ENCODE measurements at places on chromosomes 3 and 15.
A peak's percentile ranks its signal among the peaks of the same experiment; 100 is the strongest.

DNA sequence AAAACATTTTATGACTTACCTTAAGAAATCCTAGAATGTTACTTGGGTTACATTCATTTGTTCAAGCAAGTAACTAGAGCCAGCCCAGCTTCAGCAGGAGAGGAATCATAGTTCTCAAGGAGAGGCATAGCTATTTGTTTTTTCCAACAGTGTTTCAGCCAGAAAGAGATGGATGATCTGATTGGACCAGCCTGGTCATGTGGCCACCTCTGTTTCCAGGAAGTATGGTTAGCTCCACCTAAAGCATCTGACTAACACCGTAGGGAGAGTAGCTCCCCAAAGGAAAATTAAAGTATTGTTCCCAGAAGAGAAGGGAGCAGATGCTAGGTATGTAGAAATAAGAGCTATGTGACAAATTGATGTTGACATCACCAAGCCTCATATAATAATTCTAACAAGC is 417.1 kb downstream of the TAFA4 start:
- DNase-seq, result no peak

GRCh38 chr3:46714728-46715506 is 2.8 kb downstream of the PRSS50 start:
- DNase-seq, result no peak

- DNase-seq, result no peak
These were observed 37.0 kb downstream of the HDGFL3 start for GRCh38 chr15:83170474-83171165.

GRCh38 chr3:187621881-187622280 is 48.3 kb downstream of the SST start:
- no peak for DNase-seq

DNA sequence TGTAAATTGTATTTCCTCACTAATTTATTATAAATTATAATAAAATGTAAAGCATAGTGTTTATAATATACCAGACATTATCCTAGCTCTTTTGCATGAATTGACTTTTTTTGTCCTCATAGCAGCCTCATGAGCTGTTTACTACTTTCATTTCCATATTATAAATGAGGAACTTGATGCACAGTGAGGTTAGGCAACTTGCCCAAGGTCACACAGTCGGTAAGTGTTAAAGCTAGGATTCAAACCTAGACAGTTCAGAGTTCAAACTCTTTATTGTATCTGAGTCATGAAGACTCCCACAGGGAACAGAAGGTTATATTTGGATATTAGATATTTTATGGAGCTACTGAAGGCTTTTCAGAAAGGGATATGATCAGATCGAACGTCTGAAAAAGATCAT is 322.2 kb upstream of the SATB1 start:
- DNase-seq, result peak; percentile 33

- no peak for DNase-seq
These were observed 120.2 kb downstream of the LRRC28 start for GRCh38 chr15:99371180-99372103.

GRCh38 chr3:197151580-197151979 is 122.0 kb upstream of the MELTF start:
- DNase-seq, result peak; percentile 1

- no peak for DNase-seq
These were observed 196.8 kb downstream of the STT3B start for GRCh38 chr3:31729573-31729972.

- no peak for DNase-seq
These were observed 11.8 kb upstream of the UACA start for GRCh38 chr15:70775160-70775559.

DNA sequence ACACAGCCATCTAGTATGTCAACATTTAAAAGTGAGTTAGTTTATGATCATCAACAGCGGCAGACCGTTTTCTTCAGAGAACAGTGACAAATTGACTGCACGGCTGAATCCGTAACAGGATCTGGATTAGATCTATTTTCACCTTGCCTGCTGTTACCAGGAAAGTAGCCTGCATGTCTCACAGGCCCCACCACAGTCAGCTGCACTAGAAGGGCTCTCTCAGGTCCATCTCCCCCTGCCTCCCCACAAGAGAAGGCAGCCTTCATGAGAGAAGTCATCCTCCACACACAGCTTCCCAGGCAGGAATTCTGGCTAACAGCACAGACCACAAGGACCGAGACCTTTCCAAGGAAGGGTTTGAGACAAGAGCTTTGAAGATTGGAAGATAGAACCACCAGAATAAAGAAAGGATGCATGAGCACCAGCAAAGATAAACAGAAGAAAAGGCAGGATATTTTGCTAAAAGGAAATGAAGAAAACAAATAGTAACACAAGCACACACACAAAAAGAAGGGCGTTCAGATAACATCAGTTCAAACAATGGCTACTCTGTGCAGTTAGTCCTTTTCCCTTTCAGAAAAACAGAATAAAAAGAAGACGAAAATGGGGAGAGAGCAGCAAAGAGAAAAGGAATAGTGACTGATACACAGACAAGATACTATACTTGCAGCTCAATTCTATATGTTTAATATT is 127.5 kb downstream of the SNRK start:
- no peak for DNase-seq

DNA sequence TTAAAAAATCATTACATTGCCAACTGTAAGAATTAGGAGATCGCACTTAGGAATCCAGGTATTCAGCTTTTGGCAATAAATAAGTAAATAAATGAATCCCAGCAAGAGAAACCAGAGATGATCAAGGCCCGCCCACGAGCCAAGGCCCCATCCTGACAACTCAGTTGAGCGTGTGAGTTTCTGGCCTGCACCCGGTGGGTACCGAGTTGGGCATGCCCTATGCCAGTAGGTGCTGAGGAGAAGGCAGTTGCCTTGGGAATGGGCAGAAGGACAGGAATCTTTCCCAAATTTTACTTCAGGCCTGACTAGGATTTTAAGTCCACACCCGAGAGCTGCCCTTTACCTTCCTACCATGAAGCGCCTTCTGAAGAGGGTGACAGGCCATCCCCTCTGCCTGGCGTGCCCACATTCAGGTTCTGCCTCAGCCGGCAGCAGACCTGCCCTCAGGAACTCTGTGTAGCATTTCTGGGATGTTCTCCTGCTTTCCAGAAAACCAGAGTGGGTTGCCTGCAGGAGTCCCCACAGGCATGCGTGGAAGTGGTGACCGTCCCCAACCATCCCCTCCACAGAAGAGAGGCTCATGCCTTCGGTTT is 99.3 kb upstream of the ALDH1A3 start:
- no peak for DNase-seq

DNA sequence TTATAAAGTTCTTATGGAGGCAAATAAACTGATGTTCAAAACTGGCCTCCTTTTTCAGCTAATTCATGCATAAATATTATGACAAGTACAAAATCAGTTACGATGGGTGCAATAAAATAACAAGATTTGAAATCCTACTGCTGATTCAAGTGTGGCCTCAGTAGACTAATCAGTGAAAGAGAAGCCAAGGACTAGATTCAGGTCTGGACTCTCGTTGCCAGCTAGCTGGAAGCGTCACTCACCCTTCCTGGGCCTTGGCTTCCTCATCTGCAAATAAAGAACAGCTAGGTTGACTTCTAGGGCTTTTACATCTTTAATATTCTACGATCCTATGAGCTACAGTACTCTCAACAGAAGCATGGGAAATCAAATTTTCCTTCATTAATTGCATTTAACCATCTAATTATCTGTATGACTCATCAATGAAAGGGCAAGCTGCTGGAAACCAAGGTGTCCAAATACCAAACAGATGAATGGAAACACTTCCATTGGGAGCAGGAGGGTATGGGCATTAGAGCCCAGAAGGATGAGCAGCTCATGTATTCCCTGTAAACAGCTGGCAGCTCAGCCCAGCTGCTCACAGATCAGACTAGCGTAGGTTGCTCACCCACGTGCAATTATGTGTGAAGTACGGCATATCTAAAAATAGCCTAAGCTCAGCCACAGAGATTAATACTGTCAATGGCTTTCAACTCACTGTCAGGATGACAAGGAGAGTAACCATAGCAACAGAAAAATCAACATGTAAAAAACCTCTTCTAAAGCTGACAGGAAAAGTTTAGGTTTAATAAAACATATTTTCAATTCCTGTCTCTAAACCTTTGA is 294.8 kb downstream of the PLCL2 start:
- peak; percentile 24 for DNase-seq

GRCh38 chr3:87350367-87351199 is 74.2 kb upstream of the POU1F1 start:
- peak; percentile 3 for DNase-seq

DNA sequence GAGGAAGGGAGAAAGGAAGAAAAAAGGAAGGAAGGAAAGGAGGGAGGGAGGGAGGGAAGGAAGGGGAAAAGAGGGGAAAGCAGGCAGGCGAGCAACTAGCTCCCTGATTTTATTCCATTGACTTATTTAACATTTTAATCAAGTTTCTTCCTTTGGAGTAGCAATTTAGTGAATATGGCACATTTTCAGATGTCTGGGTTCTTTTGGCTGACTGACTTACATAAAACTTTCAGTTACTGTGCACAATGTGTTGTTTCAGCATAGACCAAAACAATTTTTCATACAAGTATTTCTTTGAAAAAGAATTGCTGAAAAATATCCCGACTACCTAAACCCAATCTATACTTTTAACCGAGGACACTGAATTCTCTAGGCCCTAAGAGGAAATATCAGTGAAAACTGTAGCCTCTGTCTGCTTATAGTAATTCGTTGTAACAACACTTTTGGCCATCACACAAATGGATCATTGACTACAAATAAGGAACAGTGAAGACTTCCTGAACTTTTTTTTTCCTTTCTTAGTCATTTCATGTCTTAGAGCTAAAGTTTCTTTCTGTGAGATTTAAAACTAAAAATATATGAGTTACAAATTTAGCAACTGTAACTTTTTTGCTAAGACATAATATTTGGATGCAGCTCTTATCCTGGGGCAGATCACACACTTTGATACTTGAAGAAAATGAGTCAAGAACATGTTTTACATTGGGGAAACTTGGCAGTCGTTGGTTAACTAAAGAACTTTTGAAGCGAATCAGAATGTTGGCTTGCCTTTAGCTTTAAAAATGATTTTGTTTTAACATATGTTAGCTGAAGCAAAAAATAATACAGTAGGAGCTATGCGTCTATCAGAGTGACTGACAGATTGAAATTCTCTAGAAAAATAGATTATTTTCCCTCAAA is 79.6 kb downstream of the SOX2 start:
- DNase-seq, result no peak

DNA sequence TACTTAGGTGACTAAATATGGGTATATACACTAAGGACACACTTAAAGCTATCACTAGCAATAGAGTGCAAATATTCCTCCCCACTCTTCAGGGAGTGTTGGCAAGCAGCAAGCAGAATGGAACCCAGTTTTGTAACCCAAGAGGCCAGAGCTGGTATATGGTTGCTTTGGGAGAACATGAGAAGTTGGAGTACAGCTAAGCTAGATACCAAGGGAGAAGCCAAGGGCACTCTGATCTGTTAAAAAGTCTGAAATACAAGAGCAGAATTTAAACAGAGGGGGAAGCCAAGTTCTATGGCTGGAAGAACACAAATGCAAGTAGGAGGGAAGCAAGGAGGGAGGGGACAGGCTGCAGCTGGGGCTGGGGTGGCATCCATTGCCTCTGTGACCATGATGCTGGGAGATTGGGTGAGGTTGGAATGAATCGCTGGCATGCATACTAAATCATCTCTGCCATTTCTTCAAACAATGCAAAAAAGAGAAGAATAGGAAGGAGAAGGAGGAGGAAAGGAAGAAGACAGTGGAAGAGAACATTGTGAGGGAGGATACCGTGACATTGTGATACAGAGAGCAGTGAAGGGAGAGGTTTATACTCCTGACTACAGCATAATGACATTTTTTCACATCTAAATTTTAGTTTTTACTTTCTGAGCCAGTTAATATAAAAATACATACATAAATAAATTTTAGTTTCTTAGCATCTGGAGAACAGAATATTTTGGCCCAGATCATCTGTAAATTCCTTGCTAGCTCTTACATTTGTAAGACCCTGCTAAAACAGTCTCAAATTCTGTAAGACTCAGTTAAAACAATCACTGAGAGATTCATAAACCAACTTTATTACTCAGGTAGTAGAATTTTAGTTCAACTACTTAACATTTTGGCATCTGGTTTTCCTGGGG is 9.0 kb upstream of the ANXA2 start:
- no peak for DNase-seq

- no peak for DNase-seq
These were observed 43.0 kb downstream of the BCL2L10 start for GRCh38 chr15:52069559-52069958.

DNA sequence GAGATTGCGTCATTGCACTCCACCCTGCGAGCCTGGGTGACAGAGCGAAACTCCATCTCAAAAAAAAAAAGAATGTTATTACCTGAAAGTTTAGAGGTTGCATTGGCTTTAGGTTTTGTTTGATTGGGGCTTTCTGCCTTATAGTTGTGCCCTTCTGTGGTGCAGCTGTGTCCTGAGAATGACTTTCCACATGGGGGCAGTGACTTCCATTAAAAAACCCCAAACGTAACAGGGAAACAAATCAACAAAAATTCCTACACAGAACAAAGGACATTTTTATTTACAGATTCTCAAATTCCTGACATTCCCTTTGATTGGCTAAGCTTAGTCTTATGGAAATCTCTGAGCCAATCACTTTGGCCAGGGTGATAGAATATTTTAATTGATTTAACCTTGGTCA is 154.1 kb upstream of the GPR149 start:
- DNase-seq, result no peak

GRCh38 chr15:54212635-54213034 is 234.4 kb downstream of the UNC13C start:
- no peak for DNase-seq

DNA sequence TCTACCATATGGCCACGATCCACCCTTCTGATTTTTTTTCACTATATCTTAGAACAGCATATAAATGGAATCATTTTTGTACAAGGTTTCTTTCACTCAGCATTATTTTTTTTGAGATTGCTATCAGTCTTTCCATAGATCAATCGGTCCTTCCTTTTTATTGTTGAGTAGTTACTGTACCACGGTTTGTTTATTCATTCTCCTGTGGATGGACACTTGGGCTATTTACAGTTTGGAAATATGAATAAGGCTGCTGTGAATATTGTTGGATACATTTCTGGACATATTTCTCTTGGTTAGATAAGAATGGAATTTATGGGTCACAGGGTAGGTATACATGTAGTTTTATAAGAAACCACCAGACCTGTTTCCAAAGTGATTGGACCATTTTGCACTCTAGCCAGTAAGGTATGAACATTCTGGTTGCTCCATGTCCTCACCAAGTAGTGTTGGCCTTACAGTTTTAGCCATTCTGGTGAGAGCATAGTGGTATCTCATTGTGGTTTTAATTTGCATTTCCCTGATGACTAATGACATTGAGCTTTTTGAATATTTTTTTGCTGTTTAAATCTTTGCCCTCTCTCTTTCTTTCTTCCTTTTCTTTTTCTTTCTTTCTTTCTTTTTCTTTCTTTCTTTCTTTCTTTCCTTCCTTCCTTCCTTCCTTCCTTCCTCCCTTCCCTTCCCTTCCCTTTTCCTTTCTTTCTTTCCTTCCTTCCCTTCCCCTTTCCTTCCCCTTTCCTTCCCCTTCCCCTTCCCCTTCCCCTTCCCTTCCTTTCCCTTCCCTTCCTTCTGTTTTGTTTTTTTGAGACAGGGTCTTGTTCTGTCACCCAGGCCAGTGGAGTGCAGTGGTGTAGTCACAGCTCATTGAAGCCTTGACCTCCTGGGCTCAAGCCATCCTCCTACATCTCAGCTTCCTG is 49.2 kb downstream of the LRRK1 start:
- DNase-seq, result no peak

Data from CD4-positive, alpha-beta T cell treated with Interferon gamma for 1 hour (primary cell).